ENCODE measurements at places on chromosomes 4 and X.

DNA sequence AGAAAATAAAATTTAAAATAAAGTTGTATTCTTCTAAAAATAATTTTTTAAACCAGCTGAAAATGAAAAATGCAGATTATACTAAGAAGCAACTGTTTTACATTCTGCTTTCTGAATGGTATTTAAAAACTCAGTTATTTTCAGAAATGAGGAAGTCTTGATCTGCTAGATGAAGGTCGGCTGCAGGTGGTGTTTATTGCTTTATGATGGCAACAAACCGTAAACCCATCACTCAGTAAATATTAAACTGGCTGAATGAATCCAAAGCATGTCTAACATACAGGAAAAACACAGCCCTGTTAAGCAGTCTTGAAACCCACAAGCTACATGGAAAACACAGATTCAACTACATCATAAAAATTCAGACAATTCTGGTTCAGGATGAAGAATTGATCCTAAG, 29.3 kb downstream of the DYNLT3 start:
- no peak for DNase-seq

DNA sequence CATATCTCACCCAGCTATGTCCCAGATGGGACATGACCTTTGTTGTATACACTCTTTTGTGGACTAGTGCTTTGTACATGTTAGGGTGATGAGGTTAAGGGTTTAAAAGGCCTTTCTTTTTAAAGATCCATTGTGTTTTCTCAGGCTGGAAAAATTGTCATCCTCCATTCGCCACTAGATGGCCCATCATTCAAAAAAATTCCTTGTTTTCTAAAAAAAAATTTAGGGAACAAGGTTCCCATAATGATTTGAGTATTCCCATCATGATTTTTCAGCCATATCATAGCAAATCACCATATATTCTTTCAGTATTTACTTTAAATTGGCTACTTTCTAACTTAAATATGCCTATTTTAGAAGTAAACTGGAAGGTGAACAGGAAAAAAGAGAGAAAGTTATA, 91.9 kb upstream of the TMEM164 start:
- DNase-seq, result no peak

DNA sequence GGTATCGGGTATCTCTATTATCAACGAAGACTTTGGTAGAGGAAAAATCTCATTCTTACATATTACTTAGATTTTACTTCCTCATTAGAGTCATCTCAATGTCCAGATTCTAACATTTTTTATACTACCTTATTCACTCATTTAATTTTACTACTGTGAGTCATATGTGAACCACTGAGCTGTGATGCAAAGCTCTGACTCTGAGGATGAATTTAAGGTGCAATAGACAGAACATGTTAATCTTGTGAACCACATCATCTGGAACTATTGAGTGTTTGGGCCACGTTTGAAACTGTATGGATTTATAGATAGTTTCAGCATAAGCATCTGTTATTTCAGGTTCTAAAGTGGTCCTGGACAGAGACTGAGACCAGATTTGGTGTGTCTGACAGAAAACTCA, 78.4 kb downstream of the PWWP3B start:
- DNase-seq, result no peak

DNA sequence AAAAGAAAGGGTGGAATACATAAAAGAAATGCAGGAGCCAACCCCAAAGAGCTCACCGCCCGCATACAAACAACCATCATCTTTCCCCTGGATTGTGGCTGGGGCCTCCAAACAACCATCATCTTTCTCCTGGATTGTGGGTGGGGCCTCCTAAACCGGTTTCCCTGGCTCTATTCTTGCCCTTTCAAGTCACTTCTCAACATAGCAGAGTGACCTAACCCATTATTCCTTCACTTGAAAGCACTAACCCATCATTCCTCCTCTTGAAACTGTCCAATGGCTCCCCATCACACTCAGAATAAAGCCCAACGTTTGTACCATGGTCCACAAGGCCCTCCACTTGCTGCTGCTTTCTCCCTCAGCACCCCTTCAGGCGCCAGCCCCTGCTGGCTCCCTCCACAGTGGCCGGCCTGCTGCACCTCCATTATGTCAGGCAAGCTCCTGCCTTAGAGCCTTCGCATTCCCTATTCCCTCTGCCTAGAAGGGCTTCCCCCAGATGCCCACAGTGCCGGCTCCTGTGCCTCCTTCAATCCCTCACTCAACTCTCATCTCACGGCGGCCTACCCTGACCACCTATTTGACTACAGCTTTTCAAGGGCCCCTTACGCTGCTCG, 24.1 kb downstream of the SMIM43 start:
- no peak for DNase-seq

DNA sequence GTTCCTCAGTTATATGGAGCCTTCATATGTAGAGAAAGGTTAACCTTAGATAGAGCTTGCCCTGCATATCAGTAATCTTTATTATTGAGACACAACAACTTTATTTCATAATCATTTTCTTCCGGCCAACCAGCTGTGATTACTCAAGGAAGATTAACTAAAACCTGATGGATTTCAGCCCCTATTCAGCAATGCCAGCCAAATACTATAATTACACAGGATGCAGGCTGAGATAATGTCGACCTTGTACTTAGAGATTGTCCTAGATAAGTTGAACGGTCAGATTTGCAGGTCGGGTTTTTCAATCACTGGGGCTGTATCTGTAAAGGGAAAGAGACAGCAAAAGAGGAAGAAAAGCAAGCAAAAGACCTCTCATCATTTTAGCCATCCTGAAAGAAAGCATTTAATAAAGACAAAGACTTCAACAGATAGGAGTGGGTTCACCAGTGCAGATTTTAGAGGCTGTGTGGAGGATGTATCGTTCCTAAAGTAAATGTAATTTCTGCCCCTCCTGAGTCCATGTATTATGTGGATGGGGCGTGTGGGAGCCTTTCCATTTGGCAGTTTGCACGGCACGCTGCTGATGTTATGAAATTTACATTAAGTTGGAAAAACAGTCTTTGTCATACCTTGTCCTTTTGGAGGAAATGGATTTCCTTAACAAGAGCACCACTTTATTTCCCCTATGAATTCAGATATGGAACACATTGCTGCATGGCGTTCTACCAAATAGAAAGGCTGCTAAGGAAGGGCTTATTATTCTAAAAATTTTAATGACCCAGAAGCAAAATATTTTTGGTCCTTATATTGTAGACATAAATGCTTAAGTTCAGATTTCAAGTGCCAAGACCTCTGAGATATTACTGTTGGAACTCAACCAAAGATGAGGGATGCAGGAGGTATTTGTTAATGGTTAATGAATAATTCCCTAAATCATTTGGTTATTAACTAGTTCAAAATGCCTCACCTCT, 496.7 kb downstream of the SPRY1 start:
- peak; percentile 60 for DNase-seq

DNA sequence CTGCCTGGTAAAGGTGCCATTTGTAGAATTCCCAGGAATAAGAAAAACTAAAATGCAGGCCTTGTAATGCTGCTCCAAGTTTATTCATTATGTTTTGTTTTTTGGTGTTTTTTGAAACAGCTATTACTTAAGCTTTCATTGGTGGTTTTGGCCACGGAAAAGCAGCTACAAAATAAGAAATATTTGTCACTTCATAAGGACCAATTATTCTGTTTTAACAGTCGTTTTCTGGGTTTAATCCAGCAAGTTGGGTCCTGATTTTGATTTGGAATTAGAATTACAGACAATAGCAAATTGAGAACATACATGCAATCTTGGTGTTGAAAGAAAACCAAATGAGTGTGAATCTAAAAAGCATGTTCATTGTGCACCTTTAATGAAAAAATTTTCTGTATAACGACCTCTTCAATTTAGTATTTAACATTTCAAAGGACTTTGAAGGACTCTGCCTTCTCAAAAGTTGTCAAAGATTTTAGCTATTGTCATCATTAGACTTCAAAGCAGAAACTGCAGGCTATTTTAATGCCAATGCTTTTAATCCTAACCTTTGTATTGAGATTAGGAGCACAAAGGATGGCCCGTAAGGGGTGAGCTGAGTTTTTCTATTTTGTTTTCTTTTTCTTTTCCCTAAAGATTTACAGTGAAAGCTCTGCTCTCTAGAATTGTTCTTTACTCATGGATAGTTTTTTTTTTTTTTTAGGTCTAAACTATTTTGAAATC, 26.7 kb upstream of the STOX2 start:
- DNase-seq, result no peak

- no peak for DNase-seq
Measured at GRCh38 chrX:13828392-13828791, 11.5 kb upstream of the GPM6B start.

GRCh38 chrX:143580266-143580665, 55.6 kb downstream of the SLITRK4 start:
- no peak for DNase-seq
